ENCODE measurements at places on chromosomes 5 and 9.

- DNase-seq: no peak
Observed at GRCh38 chr9:69054989-69055388, 19.4 kb downstream of the FXN start.

- no peak for DNase-seq
Observed at GRCh38 chr9:99326112-99326916, 104.2 kb downstream of the SEC61B start.

DNA sequence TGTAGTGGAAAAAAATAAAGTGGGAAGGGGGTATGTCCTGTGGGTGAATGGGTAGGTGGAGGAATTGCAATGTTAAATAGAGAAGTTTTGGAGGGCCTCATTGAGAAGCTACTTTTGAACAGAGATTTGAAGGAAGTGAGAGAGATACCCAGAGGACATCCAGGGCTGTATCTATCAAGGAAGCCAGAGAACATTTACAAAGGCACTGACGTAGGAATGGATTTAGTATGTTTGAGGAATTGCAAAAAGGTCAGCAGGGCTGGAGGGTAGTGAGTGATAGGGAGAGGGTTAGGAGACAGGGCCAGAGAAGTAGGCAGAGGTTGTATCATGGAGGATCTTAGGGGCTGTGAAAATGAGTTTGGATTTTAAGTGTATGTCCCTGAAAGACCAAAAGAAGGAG, 13.9 kb downstream of the PTTG1 start:
- DNase-seq: no peak

DNA sequence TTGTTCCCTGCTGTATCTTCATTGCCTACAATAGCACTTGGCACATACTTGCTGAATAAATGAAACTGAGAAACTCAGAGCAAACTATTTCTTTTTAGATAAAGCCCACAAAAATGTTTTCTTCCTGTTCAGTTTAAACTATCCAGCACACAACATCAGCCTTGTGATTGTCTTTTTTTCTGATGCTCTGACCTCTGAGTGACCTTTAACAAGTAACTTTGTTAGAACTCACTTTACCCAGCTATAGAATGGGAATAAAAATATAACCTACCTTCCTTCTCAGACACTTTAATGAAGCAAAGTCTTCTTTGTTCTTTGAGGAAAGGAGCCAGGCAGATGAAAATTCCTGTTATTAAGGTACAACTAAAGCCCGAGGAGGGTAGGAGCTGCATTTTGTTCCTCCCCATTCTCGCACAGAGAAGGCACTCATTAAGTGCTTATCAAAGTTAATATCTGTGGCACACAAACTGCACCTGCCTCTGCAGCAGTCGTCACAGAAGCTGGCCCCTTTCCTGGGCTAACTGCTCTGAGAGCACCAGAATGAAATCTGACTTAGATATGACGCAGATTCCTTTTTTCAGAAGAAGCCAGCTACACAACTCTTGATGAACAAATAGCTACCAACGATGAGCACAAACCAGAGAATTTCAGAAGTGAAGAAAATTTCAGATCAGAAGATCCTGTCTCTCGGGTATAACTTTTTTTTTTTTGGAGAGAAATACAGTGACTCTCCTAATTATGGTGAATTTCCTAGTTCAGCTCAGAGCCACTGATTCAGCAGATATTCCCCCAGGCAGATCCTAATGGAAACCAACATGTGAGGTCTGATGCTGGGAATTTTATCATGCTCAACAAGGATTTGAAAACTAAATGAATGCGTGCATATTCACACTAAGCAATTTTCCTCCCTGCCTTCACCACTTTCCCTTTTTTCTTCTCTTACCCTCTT, 31.0 kb upstream of the NR3C1 start:
- DNase-seq: no peak

- no peak for DNase-seq
Observed at GRCh38 chr5:64298586-64298985, 132.9 kb downstream of the RNF180 start.

Measured in stimulated activated CD8-positive, alpha-beta memory T cell treated with anti-CD3 and anti-CD28 coated beads, Interleukin-4, amount 100 ng/mL, for 4 hours (primary cell).